ENCODE measurements at places on chromosomes 12 and 14.

- DNase-seq: no peak
Observed at GRCh38 chr12:11829764-11830194, 180.3 kb downstream of the ETV6 start.

DNA sequence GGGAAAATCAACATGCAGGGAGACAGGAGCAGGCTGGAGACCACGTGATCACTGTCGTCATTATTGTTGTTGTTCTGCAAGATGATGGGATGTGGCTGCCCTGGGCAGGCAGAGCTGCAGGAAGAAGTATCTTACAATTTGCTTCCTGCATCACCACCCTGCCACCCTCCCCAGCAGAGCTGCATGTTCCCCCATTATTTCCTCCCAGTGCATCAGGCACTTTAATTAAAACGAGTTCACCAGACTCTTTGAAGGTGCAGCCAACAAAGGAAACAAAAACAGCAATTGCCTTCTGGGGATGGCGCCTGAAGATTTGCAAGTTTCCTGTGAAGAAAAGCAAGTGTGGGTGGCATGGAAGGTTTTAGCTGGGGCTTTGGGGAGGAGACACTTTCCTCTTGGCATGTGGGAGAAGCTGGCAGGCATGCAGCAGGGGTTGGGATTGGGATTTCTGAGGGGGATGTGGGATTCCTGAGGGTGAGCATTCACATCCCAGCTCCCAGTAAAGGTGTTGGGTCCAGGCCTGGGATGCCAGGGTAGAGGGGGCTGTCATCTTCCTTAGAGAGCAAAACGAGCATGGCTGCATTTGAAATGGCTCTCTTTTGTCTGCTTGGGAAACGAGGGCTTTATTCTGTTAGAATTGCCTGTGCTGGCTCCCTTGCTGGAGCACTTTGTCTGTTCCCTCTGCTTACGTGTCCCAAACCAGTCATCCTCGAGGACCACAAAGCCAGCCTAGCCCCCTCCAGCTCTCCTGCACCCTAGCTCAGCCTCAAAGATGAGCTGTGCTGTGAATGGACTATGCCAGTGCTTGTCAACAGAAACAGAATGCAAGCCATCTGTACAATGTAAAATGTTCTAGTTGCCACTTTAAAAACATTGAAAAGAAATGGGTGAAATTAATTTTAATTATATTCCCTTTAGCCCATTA lies 11.5 kb upstream of the C14orf132 start:
- DNase-seq: no peak

DNA sequence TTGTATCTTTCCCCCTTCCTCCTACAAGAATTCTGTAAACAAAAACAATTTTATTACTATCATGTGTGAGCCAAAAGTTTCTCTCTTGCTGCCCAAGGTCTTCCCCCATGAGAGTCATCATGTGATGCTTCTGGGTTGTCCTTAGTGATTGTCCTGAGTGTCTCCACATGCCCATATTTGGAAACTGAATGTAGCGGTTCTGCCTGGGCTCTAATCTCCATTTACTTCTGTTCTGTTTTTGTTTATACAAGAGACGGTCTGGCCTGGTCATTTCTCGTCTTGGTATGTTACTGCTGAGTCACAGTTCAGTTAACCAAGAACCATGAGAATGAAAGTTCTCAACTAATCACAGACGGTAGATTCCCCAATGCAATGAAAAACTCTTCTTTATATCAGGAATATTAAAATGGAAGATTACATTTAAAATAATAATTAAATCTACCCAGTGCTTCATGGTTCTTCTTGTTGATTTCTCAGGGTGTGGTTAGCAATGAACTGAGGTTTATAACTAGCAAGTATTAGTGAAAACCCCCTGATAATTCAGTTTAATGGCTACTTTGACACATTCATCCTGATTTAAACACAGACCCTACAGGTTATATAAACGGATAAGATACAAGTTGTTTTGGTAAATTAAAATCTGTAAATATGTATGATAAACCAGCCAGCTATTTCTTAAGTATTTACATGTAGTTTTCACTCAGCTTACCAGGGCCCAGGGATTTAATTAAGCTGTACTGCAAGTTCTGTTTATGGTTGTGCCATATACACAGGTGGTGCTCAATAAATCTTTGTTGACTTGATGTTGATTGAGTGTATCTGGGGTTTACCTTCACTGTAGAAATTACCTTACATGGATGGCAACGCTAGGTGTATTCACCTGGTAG lies 81.1 kb downstream of the PELI2 start:
- peak; percentile 99 for DNase-seq

DNA sequence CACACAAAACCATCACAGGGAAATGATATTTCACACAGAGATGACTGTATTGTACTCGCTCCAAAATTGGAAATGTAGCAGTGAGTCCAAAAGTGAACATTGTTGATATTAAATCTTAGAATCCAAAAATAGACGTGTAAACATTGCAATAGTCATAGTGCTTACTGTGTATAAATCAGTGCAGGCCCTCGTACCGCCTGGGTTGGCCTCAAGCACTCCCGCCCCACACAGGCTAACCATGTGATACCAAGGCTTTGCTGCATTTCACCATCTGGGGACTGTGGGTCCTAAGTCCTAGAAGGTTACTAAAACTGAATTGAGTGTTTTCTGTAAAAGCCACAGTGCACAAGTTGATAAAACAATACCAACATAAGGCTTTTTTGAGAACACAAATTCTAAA lies 107.3 kb downstream of the PPP2R5E start:
- DNase-seq: peak; percentile 91

DNA sequence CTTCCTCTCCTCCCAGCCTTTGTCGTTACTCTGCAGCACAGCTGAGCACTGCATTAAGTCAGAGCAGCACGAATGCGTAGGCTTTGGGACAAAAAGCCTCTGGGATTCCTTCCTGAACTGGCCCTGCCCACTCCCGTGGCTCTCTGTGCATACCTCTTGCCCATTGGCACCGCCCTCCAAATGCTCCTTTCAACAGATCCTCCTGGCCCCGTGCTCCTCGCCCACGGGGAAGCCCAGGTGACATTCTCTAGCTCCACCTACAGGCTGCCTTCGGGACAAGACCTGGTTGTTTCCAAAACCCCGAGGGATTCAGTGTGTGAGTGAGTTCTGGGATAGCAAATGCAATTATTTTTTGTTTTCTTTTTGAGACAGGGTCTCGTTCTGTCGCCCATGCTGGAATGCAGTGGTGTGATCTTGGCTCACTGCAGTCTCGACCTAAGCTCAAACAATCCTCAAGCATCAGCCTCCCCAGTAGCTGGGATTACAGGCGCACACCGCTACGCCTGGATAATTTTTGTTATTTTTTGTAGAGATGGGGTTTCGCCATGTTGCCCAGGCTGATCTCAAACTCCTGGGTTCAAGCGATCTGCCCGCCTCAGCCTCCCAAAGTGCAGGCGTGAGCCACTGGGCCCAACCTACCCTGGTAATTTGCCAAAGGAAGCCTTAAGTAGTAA lies 17.9 kb upstream of the TDRD9 start:
- peak; percentile 63 for DNase-seq

DNA sequence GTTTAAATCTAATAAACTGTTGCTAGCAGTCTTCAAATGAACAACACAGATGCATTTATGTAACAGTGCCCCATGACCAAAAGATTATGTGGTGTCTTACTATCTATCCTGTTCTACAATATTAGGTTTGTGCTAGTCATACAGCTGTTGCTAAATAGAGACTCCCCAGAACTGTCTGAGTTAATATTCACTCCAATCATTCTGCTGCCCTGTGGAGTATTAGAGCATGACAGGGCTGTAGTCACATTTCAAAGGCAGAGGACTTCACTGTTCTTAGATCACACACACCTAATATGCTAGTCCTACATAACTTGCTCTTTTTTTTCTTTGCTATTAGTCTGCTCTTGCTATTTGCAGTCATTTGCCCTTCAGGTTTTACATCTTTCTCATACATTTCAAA lies 157.6 kb upstream of the MDGA2 start:
- DNase-seq: no peak

- DNase-seq: no peak
Observed at GRCh38 chr12:111401167-111401605, 4.5 kb upstream of the SH2B3 start.

DNA sequence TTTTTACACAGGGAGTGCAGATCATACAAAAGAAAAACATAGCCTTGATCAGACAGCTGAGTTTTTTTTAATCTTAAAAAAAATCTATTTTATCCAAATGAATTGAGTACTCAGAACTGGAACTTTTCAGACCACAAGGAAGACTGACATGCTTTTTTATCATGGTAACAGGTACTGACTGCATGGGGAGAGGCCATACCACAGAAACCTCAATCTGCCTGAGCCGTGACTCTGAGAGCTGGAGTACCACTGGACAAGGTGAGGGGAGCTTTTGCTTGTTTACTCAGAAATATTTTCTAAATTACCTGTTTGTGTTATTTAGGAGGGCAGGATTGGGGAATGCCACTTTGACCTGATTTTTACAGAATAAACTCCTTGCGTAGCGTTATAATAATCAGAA lies 143.9 kb downstream of the ALX1 start:
- no peak for DNase-seq

- peak; percentile 10 for DNase-seq
Observed at GRCh38 chr14:56300495-56300894, 182.3 kb downstream of the PELI2 start.

Data from fibroblast of villous mesenchyme (primary cell).